Activated CD4-positive, alpha-beta T cell treated with anti-CD3 and anti-CD28 coated beads, Interleukin-2, amount 10 ng/mL, durations not matched to agents 7 days and 5 days (primary cell): ENCODE measurements at places on chromosomes 5 and 9. TPM values are rescaled to one million over a fixed set of nuclear protein-coding genes. Genes with fewer than 3 reads are reported as not detected.

The POU5F2 gene
- total RNA-seq, result 0.97 TPM

GRCh38 chr5:52945040-52945439 lies 44.1 kb upstream of the ITGA2 start:
- DNase-seq, result no peak

DNA sequence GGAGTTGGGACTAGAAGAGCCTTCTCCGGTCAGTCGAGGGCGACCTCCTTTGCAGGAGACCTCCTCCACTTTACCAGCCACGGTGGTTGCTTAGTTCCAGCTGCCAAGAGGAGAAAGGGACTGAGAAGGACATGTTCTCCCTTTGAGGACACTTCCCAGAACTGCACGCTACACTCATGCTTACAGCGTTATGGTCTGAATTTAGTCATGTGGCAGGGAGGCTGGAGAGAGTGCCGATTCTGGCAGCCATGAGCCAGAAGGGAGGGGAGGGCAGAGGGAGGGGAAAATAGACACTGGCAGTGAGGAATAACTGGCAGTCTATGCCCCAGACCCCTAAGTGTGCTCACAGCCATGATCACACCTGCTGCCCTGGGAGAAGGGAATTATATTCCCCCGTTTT lies 47.8 kb downstream of the TSPAN17 start:
- no peak for DNase-seq

The OSMR gene
- not detected for total RNA-seq

GRCh38 chr9:113906411-113907110 lies 30.5 kb downstream of the ZNF618 start:
- no peak for DNase-seq

DNA sequence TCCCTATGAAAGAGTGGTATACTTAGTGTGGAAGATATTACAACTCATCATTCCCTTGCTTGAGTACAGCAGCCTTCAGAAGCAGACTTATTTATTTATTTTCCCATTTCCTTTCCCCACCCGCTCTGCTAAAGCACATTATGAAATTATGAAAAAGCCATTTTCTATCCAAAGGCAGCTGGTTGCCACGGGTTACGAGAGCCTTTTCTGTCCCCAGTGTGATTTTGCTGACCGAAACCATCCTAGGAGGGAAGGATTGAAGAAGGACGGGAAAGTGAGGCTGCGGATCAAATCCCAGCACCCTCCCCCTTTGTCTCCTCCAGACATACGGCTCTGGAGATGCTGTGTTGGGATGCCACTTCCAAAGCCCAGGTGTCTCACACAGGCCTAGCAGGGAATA lies 246.9 kb downstream of the TLR4 start:
- DNase-seq, result no peak

The HTR4 gene
- total RNA-seq, result not detected

GRCh38 chr5:135163964-135164363 lies 129.9 kb upstream of the PITX1 start:
- no peak for DNase-seq

GRCh38 chr9:97848480-97849237 lies 4.4 kb upstream of the FOXE1 start:
- DNase-seq, result no peak

DNA sequence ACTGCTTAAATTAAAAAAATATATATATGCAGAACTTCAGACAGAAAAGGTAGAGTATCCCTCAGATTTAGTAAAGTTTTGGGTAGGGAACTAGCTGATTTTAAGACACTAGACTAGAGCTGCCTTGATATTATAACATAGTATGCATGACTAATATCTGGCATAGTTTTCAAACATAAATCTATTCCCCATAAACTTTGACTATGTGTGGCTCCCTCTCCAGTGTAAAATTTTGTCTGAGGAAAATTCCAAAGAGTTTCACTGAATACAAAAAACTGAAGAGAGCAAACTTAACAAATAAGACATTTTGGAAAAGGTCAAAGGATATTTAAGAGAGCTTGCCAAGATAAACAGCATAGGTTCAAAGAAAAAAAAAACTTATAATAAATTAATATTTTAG lies 66.2 kb upstream of the ZNF462 start:
- DNase-seq, result no peak

DNA sequence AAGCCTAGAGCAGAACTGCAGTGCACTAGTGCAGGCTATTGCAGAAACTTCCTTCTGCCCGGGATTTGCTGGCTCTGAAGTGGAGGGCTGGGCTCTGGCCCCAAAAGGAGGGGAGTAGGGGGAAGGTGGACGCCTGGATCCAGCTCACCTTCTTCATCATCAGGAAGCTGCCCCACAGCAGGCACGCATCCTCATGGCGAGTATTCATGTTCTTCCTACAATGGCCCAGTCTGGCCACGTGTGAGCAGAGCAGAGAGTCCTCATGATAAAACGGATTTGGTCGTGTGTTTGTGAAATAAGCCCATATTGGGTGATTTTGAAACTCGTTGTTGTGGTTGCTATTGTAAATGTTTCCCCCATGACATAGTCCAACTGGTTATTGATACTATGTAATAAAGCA lies 8.2 kb upstream of the GLIPR2 start:
- no peak for DNase-seq

DNA sequence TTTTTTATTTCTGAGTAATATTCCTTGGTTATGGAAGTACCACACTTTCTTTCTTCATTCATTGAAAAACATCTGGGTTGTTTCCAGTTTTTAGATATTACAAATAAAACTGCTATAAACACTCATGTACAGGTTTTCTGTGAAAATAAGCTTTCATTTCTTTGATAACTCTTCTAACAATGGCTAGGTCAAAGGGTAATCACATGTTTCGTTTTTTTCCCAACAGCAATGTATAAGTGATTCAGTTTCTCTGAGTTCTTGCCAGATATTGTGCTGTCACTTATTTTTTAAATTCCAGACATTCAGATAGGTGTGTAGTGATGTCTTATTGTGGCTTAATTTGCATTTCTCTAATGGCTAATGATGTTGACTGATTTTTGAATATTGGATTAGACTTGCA lies 16.7 kb upstream of the TNPO1 start:
- DNase-seq, result no peak

GRCh38 chr9:105883847-105884246 lies 189.5 kb downstream of the TMEM38B start:
- peak; percentile 27 for DNase-seq

The TAL2 gene
- total RNA-seq, result not detected

GRCh38 chr9:92406477-92406876 lies 2.1 kb upstream of the OGN start:
- peak; percentile 61 for DNase-seq

The PDE6A gene
- total RNA-seq, result not detected

- no peak for DNase-seq
Measured at GRCh38 chr5:96783326-96783725, 24.4 kb downstream of the ERAP1 start.

The PCDHGA4 gene
- not detected for total RNA-seq

- no peak for DNase-seq
Measured at GRCh38 chr5:120614531-120615180, 150.6 kb downstream of the PRR16 start.

DNA sequence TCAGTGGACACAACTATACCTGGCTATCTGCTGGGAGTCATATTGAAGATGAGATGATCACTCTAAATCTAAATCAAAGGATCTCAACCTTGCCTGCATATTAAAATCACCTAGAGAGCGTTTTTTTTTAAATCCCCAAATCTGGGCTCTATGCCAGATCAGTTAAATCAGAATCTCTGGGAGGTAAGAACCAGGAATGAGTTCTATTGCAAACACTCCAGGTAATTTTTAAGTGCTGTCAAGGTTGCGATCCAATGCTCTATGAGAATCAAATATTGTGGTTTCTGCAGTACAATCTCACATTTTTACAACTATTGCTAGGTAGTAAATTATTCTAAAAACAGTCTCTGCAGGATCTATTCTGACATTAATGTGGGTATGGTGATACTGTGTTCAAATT lies 202.3 kb upstream of the OR13F1 start:
- no peak for DNase-seq

GRCh38 chr9:125374443-125375309 lies 113.0 kb downstream of the GAPVD1 start:
- peak; percentile 75 for DNase-seq

The OGN gene
- not detected for total RNA-seq

GRCh38 chr9:137074657-137075274 lies 2.6 kb upstream of the UAP1L1 start:
- DNase-seq, result no peak

- peak; percentile 44 for DNase-seq
Measured at GRCh38 chr9:135468854-135469521, 10.6 kb upstream of the PPP1R26 start.

- DNase-seq, result no peak
Measured at GRCh38 chr9:17219261-17219660, 84.4 kb downstream of the CNTLN start.

- DNase-seq, result no peak
Measured at GRCh38 chr9:123335193-123335985, 20.6 kb upstream of the CRB2 start.

DNA sequence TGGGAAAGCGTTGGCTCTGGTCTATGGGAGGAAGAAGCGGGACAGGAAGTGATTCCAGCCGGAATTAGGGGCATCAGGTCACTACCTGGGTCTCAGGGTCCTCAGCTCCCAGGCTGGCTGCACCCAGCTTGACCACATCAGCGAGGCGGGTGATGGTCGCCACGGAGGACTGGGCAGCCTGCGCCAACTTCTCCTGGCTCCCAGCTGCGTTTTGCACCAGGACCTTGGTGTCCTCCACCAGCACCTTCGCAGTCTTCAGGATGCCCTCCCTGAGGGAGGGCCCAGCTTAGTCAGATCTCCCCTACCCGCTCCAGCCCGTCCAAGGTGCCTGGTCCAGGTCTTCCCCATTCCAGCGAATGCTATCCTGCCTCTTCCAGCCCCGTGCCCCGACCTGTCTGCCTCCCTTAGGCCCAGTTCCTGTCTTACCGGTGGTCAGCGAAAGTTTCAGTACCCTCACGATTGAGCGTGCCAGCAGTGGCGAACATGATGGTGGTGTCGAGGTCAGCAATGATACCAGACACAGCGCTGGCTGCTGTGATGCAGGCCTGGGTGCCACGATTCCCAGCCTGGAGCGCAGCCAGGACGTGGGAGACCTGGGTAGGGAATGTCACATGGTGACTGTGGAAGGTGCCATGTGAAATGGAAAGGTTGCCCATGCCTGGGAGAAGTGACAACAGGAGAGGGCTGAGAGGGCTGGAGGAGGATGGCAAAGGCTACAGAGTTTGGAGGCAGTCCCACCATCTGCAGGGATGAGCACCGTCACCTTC lies 14.4 kb upstream of the TPM2 start:
- no peak for DNase-seq

DNA sequence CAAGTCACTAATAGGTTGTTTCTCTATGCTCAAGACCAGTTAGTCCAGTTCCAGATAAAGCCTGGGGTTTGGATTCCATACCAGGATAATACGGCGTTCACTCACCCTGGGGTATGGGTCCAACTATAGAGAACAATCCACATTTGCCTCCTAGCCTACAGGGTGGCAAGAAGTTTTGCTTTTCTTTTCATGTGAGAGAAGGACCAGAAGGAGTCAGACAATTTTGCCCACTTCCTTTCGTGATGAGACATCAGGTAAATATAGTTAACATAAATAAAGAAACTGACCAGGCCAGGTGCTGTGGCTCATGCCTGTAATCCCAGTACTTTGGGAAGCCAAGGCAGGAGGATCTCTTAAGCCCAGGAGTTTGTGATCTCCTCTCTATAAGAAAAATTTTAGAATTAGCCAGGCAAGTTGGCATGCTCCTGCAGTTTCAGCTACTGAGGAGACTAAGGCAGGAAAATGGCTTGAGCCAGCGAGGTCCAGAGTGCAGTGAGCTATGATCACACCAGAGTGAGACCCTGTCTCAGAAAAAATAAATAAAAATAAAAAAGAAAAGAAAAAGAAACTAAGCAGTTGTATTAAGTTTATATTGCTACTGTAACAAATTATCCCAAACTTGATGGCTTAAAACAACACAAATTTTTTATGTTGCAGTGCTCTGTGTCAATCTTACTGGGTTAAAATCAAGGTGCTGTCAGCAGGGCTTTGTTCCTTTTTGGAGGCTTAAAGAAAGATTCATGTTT lies 7.5 kb upstream of the REEP5 start:
- DNase-seq, result peak; percentile 28

The CA9 gene
- 0.40 TPM for total RNA-seq

The CDH12 gene
- total RNA-seq, result not detected

- no peak for DNase-seq
Measured at GRCh38 chr5:141488591-141489561, at the start of gene PCDHGC5. PCDHGC5 (plus strand) TSS chr5:141489081; CDS start chr5:141489241, 160 bp downstream.
